ENCODE measurements at places on chromosomes 6 and 20. TPM values are rescaled to one million over a fixed set of nuclear protein-coding genes. Genes with fewer than 3 reads are reported as not detected.

RPL10A gene
- 3,150 TPM for polyA plus RNA-seq

AVP gene
- polyA plus RNA-seq = not detected

PEX7 gene
- polyA plus RNA-seq = 3.9 TPM

CST2 gene
- not detected for polyA plus RNA-seq

ZNF341 gene
- 10.9 TPM for polyA plus RNA-seq

TPMT gene
- 1.9 TPM for polyA plus RNA-seq

PRSS35 gene
- polyA plus RNA-seq = not detected

ZBP1 gene
- 96.2 TPM for polyA plus RNA-seq

EDN1 gene
- 1.4 TPM for polyA plus RNA-seq

MLIP gene
- polyA plus RNA-seq = not detected

SAMD5 gene
- polyA plus RNA-seq = not detected

RIPPLY2 gene
- not detected for polyA plus RNA-seq

SIGLEC1 gene
- polyA plus RNA-seq = 0.13 TPM

TGM2 gene
- 2.4 TPM for polyA plus RNA-seq

STMND1 gene
- polyA plus RNA-seq = not detected

BTNL2 gene
- polyA plus RNA-seq = not detected

CRISP2 gene
- polyA plus RNA-seq = not detected

ZC3H12D gene
- polyA plus RNA-seq = 63.1 TPM

All from B cell (primary cell).